ENCODE measurements at places on chromosomes 11 and 22. TPM values are rescaled to one million over a fixed set of nuclear protein-coding genes. Genes with fewer than 3 reads are reported as not detected.

Gene OR4S2
- not detected for total RNA-seq

Gene GDPD4
- not detected for total RNA-seq

Gene OR4A16
- total RNA-seq: not detected

Gene TYR
- not detected for total RNA-seq

Gene TUBA8
- 2.3 TPM for total RNA-seq

Gene FIBIN
- total RNA-seq: not detected

GRCh38 chr22:20205464-20205963 lies 54.7 kb upstream of the CCDC188 start:
- no peak for DNase-seq

- no peak for DNase-seq
Measured at GRCh38 chr11:28223577-28223976, 115.4 kb downstream of the METTL15 start.

All from HCT116 (cell line).